Breast epithelium (tissue), 4 donors: ENCODE measurements at places on chromosomes 1 and 21. TPM values are rescaled to one million over a fixed set of nuclear protein-coding genes. Genes with fewer than 3 reads are reported as not detected.
A peak's percentile ranks its signal among the peaks of the same experiment; 100 is the strongest.

- no peak overlapping the region for H3K27ac ChIP-seq
- H3K4me3 ChIP-seq, result no peak overlapping the region
- no peaks in the 10 kb centered on the region for H3K27me3 ChIP-seq
- DNase-seq, result peak; percentile 45
- no peaks in the 10 kb centered on the region for H3K4me1 ChIP-seq
These were observed 92.6 kb upstream of the TMPRSS2 start for GRCh38 chr21:41600556-41600955.

GRCh38 chr1:108179018-108179417 is 21.1 kb downstream of the SLC25A24 start:
- no peak overlapping the region for H3K27ac ChIP-seq
- no peak overlapping the region for H3K4me3 ChIP-seq
- no peaks in the 10 kb centered on the region for H3K27me3 ChIP-seq

- no peaks in the 10 kb centered on the region for H3K36me3 ChIP-seq
- H3K27me3 ChIP-seq, result no peaks in the 10 kb centered on the region
- H3K4me1 ChIP-seq, result no peaks in the 10 kb centered on the region
- H3K4me3 ChIP-seq, result no peak overlapping the region
- DNase-seq, result no peak
- H3K27ac ChIP-seq, result no peak overlapping the region
These were observed 110.0 kb downstream of the GRIK3 start for GRCh38 chr1:36924282-36924811.

DNA sequence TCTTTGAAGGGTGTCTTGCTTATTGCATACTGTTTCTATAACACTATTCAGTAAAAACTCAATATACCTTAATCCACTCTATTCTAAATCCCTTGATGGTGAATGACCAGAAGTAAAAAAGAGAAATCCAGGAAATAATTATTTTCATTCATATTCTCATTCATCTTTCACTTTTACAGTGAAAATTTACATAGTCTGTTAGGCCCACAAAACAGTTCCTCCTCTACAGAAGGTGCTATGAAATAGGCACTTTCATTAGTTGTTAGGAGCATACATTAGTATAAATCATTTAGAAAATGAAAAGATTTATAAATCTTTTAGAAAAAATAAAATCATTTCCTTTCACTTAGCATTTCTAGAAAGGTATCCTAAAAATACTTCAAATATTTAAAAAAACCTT is 115.1 kb downstream of the LHX4 start:
- no peaks in the 10 kb centered on the region for H3K36me3 ChIP-seq
- no peaks in the 10 kb centered on the region for H3K27me3 ChIP-seq
- no peak overlapping the region for H3K4me3 ChIP-seq
- DNase-seq, result no peak
- H3K4me1 ChIP-seq, result no peaks in the 10 kb centered on the region

DNA sequence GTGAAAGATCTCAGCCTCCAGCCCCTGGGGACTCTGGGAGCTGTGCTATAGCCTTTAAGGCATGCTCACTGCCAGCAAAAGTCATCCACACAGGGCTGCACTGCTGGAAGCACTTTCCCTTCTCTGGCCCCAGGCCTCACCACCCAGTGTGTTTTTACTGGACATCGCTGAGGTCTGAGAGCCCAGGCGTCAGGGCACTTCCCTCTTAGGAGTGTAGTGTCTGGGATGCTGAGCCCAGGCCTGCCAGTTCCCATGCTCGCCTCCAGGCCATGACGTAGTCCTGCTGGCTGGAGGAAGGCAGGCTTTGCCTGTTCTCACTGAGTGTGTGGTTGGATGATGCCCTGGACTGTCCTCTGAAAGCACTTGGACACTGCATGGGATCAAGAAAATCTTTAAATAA is 101.2 kb downstream of the GDAP2 start:
- H3K27me3 ChIP-seq, result no peaks in the 10 kb centered on the region
- H3K27ac ChIP-seq, result no peak overlapping the region
- no peak overlapping the region for H3K4me3 ChIP-seq
- DNase-seq, result no peak
- H3K4me1 ChIP-seq, result no peaks in the 10 kb centered on the region
- H3K36me3 ChIP-seq, result no peaks in the 10 kb centered on the region

DNA sequence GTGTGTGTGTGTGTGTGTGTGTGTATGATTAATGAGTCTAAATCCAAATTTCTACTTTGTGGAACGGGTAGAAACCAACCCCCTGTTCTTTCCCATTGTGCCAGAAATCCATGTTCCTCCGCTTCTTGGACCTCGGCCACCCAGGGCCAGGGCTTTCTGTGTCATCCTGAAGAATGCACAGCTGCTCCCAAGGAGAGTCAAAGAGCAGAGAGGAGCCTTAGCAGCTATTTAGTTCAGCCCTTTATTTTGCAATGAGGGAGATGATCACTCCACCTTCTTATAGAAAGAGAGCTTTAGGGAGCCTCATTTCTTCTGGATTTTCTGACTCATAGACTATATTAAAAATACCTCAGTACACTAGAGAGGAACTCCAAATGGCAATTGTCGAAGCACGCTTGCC is 489.3 kb upstream of the VAMP3 start:
- H3K27me3 ChIP-seq, result no peaks in the 10 kb centered on the region
- DNase-seq, result no peak
- no peaks in the 10 kb centered on the region for H3K36me3 ChIP-seq
- H3K27ac ChIP-seq, result no peak overlapping the region
- no peak overlapping the region for H3K4me3 ChIP-seq
- no peaks in the 10 kb centered on the region for H3K4me1 ChIP-seq

DNA sequence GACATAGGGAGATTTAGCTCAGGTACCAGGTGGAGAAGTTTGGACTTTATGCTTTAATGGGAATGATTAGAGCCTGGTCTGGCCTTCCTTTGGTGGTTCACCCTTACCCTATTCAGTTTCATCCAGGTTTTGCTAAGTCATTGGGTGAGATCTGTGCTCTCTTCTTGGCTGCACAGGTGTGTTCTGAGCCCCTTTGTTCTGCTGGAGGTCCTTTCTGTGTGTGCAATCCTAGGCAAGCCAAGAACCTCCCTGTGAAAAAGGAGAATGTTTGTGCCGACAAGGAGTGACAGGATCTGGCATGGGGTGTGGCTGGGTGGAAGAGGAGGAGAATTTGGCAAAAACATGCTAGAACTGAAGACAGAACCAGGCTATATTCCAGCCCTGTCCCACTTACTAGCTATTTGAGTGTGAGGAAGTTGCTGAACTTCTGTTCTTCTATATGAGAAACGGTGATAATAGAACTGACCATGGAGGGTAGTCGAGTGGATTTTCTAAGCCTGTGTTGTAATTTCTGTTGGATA is 4.6 kb downstream of the GSTM5 start:
- no peaks in the 10 kb centered on the region for H3K4me1 ChIP-seq
- H3K4me3 ChIP-seq, result no peak overlapping the region
- H3K36me3 ChIP-seq, result no peaks in the 10 kb centered on the region

GRCh38 chr1:145898756-145899155 is 11.1 kb downstream of the ITGA10 start:
- no peaks in the 10 kb centered on the region for H3K27me3 ChIP-seq
- H3K4me3 ChIP-seq, result no peak overlapping the region
- no peaks in the 10 kb centered on the region for H3K36me3 ChIP-seq
- H3K4me1 ChIP-seq, result no peaks in the 10 kb centered on the region

CD84 gene
- total RNA-seq, result 17.0 TPM

GRCh38 chr1:5338466-5338865 is 653.8 kb downstream of the NPHP4 start:
- DNase-seq, result no peak
- H3K27ac ChIP-seq, result no peak overlapping the region
- no peaks in the 10 kb centered on the region for H3K36me3 ChIP-seq
- no peak overlapping the region for H3K4me3 ChIP-seq
- H3K27me3 ChIP-seq, result peaks cover 15% of the 10 kb centered on the region

GRCh38 chr1:216416488-216416887 is 6.8 kb downstream of the USH2A start:
- H3K36me3 ChIP-seq, result no peaks in the 10 kb centered on the region
- DNase-seq, result no peak
- no peak overlapping the region for H3K4me3 ChIP-seq
- H3K27ac ChIP-seq, result no peak overlapping the region

UCHL5 gene
- 32.8 TPM for total RNA-seq

DNA sequence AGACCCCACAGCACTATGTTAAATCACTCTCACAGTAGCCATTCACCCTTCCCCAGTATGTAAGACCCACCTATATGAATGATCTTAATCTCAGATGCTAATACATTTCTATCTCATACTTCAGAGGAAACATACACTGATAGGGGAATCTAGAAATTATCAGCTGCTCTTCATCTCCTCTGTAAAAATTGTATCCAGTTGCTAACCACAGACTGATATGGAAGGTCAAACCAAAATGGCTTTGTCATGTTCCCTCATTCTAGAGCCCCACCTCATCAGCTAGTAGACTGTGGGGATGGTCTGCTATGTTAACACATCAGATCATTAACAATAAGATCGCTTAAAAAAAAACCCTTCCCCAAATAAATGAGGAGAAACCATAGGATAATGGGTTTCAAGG is 71.7 kb downstream of the UBR4 start:
- no peak for DNase-seq
- H3K27ac ChIP-seq, result no peak overlapping the region
- H3K4me3 ChIP-seq, result no peak overlapping the region
- peaks cover 11% of the 10 kb centered on the region for H3K36me3 ChIP-seq
- H3K4me1 ChIP-seq, result no peaks in the 10 kb centered on the region
- H3K27me3 ChIP-seq, result no peaks in the 10 kb centered on the region

DNA sequence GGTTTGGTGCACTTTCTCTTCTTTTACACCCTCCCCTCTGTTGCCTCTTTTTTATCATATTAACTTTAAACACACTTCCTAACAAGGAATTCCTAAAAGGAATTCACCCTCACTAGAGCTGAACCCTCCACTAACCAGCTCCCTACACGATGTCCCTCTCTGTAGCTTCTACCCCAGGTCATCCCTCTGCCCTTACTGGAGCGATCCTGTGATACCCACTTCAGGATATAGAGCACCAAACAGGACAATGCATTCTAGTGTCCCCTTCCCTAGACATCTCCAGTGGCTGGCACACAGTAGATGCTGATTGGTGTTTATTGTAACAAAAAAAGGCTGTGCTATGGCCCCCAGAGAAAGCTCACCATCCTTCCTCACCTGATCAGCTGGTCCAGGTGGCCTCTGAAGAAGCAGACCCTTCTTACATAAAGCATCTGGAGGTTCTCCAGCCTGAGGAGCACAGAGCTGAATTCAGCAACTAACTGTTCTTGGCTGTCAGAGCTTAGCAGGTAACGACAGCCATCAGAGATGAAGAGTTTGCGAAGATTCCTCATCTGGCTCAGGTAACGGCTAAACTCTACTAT is 1.4 kb downstream of the PRAMEF18 start:
- no peaks in the 10 kb centered on the region for H3K36me3 ChIP-seq
- H3K27me3 ChIP-seq, result peaks cover 5% of the 10 kb centered on the region
- H3K4me1 ChIP-seq, result no peaks in the 10 kb centered on the region
- DNase-seq, result no peak

GRCh38 chr1:174008269-174008668 is 13.9 kb downstream of the RC3H1 start:
- H3K27ac ChIP-seq, result no peak overlapping the region
- no peaks in the 10 kb centered on the region for H3K4me1 ChIP-seq
- no peak overlapping the region for H3K4me3 ChIP-seq
- DNase-seq, result no peak
- H3K27me3 ChIP-seq, result no peaks in the 10 kb centered on the region

OR11L1 gene
- total RNA-seq, result not detected

DNA sequence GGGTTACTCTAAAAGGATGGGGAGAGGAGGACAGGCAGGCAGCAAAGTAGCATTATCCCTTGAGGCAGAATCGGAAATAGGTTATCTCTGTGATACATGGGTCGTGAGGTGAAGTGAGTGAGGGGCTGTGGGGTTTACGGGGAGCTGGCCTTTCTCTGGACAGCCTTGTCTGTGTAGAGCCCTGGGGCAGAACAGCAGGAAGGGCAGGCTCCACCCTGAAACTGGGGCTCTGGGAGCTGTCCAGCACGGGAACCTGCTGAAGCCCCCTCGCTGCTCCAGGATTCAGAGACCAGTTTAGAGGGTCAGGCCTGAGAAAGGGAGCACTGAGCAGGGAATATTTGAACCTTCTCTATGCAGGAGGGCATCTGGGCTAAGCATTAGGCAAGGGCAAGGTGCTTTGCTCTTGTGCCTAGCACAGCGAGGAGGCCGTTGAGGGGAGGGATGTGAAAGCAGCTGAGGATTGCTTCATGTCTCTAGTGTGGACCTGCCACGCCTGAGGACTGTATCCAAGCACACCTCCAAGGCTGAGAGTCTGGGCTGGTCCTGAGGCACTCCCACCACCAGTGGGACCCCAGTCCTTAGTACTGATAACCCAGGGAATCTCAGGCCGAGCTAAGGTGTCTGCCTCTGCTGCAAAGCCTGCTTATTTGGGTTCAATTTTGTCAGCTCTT is 55.8 kb downstream of the NAV1 start:
- H3K36me3 ChIP-seq, result no peaks in the 10 kb centered on the region
- DNase-seq, result no peak
- no peak overlapping the region for H3K4me3 ChIP-seq
- no peaks in the 10 kb centered on the region for H3K27me3 ChIP-seq
- H3K27ac ChIP-seq, result no peak overlapping the region

GRCh38 chr1:201791779-201792173 is 37.2 kb upstream of the IPO9 start:
- peak overlapping the region; percentile 68 for H3K27ac ChIP-seq
- DNase-seq, result no peak
- H3K4me1 ChIP-seq, result no peaks in the 10 kb centered on the region
- H3K4me3 ChIP-seq, result no peak overlapping the region

INTS11 gene
- 125 TPM for total RNA-seq

GRCh38 chr1:34736692-34737091 is 18.2 kb upstream of the GJB5 start:
- DNase-seq, result no peak
- no peaks in the 10 kb centered on the region for H3K4me1 ChIP-seq
- H3K27ac ChIP-seq, result no peak overlapping the region
- H3K36me3 ChIP-seq, result no peaks in the 10 kb centered on the region

- no peak for DNase-seq
- H3K36me3 ChIP-seq, result no peaks in the 10 kb centered on the region
- peak overlapping the region; percentile 98 for H3K27ac ChIP-seq
- peaks cover 6% of the 10 kb centered on the region for H3K4me1 ChIP-seq
- H3K4me3 ChIP-seq, result peak overlapping the region; percentile 94
- no peaks in the 10 kb centered on the region for H3K27me3 ChIP-seq
These were observed 829 bp downstream of the ADAR start for GRCh38 chr1:154607106-154607608.

DNA sequence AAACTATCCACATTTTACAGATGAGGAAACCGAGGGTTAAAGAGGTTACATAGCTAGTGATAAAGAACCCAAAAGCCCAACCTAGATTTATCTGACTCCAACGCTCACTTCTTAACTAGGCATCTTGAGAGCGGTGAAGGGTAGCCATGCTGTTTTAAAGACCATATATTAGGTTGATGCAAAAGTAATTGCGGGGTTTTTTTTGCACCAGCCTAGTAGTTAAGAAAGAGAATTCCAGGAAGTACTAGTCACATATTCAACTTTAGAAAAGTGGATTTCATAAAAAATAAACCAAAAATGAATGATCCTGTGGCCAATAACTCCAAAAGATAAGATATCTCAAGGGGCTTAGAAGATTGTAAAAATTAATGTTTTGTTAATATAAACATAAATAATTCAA is 162.1 kb downstream of the GLUL start:
- peaks cover 5% of the 10 kb centered on the region for H3K4me1 ChIP-seq
- no peak overlapping the region for H3K27ac ChIP-seq
- H3K36me3 ChIP-seq, result no peaks in the 10 kb centered on the region
- no peaks in the 10 kb centered on the region for H3K27me3 ChIP-seq

KRTAP13-2 gene
- not detected for total RNA-seq

GRCh38 chr1:66003690-66004089 is 211.0 kb downstream of the PDE4B start:
- no peak overlapping the region for H3K27ac ChIP-seq
- no peaks in the 10 kb centered on the region for H3K4me1 ChIP-seq
- DNase-seq, result no peak
- H3K4me3 ChIP-seq, result no peak overlapping the region
- no peaks in the 10 kb centered on the region for H3K36me3 ChIP-seq

PAPPA2 gene
- 2.6 TPM for total RNA-seq

IVL gene
- not detected for total RNA-seq
